H54 (cell line): ENCODE measurements at places on chromosomes 6 and 20.

DNA sequence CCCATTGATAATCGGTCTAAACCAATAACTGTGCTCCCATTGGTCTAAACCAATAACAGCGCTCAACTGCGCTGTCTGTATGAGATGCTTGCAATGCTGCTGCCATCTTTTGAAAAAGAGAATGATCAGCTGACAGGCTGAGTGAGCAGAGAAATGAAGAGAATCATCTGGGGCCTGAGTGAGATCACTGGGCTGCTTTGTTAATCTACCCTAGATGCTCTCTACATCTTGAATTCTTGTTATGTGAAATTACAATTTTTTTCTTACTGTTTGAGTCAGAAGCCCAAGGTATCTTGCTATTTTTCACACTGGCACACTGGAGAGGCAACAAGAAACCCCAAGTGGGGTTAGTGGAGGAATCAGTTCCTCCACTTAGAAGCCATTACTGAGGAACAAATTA, 91.5 kb upstream of the GCM1 start:
- DNase-seq = no peak

- no peak for DNase-seq
Measured at GRCh38 chr20:49391404-49392245, 90.8 kb downstream of the KCNB1 start.

DNA sequence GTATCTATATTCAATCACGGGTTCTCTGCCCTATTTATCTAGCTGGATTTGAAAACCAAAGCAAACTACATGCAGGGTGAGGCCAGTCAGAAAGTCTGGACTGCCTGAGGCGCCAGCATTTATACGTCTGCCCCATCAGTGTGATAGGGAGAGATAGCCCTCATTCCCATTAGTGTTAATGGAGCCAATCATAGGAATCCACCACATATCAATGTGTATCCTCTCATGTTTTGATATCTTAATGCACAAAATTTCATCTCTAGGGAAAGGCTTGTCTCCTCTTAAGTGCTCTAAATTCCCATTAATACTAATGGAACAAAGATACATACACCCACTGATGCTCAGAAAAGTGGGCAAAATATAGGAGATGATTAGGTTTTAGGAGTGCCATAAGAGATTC, 376.2 kb downstream of the BTBD3 start:
- no peak for DNase-seq

DNA sequence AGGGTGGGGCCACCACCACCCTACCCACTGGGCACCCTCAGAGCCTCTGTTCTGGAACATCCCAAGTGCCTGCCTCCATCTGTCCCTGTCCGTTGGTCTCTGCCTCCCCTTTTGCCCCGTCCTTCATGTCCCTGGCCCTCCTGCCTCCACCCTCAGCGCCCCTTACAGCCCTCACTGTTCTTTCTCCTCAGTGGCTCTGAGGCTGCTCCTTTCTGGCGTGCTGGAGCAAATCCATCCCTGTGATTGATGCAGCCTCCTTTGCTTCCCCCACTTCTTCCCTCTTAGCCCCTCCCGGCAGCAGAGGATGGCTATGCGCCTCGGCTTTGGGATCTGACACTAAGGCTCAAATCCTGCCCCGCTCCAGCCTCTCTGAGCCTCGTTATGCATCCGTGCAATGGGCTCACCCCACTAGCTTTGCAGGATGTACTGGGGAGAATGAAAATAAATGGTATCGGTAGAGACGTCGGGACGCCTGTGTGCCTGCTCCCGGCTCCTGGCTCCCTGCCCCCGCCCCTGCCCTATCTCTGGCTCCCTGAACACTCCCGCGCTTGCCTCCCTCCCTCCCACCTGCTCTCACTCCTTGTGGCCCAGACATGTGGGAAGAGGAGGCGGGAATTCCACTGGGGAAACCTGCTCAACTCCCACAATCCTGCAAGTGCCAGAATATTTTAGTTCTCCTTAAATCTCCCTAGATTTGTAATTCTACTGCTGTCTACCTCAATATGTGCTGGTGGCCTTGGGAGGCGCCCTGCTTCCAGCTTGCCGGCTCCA, 13.1 kb downstream of the VSTM2L start:
- DNase-seq = no peak

DNA sequence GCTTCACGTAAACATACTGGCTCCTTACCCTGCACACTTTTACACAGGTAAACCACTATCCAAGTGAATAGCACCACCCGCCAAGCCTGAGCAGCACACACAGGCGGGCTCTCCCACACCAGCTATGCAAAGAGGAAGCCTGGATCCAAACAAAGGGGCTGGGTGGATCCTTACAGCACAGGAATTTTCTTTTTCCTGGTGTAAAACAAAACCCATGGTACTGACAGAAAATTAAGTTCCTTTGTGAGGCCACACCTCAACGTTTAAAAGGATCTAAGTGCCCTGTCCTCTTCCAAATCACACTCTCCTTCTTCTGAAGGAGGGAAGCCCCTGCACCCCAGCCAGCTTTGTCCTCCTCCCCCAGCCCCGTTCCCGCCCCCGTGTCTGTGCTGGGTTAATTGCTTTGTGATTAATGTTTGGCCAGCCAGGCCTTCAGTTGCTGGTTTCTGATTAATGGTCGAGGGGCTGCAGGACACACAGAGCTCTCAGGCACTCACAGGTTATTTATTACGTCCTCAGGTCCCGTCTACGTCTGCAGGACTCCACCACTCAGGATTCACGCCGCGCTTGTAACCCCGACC, 6.1 kb downstream of the DACT2 start:
- no peak for DNase-seq

GRCh38 chr6:167651318-167652041, 175.2 kb upstream of the AFDN start:
- DNase-seq = no peak

DNA sequence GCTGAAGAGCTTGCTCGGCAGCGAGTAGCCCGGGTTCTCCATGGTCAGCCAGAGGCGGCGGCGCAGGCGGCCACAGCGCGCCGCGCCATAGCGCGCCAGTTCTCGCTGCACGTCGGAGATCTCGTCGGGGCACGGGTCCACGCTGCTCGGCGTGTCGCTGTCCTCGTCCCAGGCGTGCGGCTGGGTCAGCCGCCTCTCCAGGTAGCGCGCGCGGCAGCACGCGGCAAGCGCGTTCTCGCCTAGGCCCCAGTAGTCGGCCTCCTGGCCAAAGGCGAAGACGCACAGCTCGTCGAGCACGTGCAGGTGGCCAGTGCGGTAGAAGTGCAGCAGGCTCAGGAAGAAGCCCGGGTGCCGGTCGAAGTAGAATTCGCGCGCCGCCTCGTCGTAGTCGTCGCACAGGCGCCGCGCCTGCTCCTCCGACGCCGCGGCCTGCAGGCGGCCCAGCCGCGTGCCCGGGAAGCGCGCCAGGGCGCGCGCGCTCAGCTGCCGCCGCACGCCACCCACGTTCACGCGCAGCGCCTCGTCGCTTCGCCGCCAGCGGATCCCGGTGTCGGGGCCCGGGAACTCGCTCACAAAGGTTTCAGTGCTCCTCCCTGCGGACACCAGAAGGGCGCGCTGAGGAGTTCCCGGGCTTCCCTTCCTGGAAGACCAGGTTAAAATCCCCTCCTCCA, 2.7 kb downstream of the KCNS1 start:
- no peak for DNase-seq

DNA sequence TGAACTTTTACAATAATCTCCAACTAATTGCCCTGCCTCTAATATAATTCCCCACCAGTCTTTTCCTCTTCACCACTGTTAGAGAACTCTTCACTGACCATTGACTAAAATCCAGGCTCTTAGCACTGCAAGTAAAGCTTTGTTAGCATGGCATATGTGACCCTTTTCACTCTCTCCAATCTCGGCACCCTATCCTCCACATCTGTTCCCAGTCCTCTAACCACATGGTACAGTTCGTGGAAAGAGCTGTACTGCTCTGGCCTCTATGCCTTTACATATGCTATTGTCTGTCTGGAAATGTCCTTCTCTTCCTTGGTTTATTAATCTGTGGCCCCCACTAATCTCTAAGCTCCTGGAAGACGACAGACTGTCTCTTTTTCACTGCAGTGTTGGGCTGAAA, 63.0 kb upstream of the EIF2S2 start:
- DNase-seq = no peak

DNA sequence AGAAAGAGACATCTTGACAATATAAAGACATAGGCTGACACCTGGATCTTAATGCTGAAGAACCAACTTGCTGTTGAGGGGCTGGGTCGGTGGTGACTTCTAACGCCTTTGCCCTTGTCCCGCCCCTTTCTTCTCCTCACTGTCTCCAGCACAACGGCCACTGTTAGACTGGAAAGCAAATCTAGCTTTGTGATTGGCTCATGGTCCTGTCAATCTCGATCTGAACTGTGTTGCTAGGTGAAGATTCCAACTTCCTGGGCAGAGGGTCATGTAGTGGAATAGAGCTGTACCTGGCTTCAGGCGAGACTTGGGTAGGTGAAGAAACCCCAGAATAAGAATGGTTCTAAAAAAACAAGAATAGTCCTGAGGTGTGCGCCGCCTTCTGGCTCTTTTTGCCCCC, at the start of gene PGK2:
TSS of gene PGK2 (minus strand) at position 110 of the 400 bp plus-strand sequence. CDS start at position 12, 98 bp downstream.
- peak; percentile 53 for DNase-seq

GRCh38 chr6:111367393-111368088, 115.5 kb downstream of the REV3L start:
- no peak for DNase-seq

GRCh38 chr6:46138281-46138680, 8.5 kb downstream of the ENPP4 start:
- no peak for DNase-seq

GRCh38 chr6:131250122-131250521, 114.9 kb downstream of the AKAP7 start:
- DNase-seq = peak; percentile 8

GRCh38 chr20:41213150-41213820, 75.9 kb downstream of the PLCG1 start:
- DNase-seq = peak; percentile 9

DNA sequence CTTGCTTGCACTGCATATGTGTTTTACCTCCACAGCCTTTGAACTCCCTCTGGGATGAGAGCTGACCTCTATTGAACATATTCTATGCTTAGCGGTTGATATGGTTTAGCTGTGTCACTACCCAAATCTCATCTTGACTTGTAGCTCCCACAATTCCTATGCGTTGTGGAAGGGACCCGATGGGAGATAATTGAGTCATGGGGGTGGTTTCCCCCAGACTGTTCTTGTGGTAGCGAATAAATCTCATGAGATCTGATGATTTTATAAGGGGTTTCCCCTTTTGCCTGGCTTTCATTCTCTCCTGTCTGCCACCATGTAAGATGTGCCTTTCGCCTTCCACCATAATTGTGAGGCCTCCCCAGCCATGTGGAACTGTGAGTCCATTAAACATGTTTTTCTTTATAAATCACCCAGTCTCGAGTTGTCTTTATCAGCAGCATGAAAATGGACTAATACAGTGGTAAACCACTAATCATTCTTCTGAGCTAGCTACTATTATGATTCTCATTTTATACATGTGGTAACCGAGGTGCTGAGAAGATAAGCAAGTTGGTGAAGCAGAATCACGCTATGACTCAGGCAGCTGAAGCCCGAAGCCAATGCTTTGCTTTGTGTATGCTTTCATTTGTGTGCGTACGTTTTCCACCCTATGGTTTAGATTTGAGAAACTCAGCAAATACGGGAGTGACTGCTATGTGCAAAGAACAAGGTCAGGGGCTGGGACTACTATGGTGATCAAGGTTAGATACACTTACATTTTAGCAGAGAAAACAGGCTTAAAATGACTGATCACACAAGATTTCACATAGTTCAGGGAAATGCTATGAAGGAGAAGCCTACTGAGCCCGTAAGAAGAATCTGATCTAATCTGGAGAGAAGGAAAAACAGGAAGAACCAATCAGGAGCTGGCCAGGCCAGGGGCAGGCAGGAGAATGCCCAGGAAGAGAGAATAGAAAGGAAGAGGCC, 363.5 kb downstream of the ESR1 start:
- DNase-seq = no peak

DNA sequence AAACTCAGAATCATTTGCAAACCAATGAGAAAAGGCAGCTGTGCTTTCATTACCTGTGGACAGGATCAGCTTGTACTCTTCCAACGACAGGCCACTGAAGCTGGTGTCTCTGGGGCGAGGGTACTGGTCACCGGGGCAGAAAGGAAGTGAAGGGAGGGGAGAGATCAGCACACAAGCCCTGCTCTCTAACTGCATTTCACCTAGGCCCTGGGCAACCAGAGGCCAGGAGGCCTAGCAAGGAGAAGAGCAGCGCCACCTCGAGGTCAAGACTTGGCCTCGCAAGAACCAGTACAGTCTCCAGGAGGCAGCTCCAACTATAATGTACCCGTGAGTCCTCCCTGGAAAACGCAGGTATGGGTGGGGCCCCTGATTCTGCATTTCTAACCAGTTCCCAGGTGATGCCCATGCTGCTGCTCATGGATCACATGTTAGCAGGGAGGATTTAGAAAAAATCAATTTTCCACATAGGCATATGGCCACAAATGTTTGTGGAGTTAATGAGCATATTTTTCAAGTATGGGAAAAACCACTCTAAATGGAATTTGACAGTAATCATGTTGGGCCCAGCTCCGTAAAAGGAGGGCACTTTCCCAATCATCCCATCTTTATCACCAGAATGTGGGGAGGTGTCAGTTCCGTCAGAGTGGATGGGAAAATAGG, 11.0 kb downstream of the UQCC2 start:
- DNase-seq = peak; percentile 44

GRCh38 chr6:13484138-13484708, 3.2 kb downstream of the GFOD1 start:
- no peak for DNase-seq

- DNase-seq = no peak
Measured at GRCh38 chr6:100309174-100309573, 155.5 kb downstream of the SIM1 start.

DNA sequence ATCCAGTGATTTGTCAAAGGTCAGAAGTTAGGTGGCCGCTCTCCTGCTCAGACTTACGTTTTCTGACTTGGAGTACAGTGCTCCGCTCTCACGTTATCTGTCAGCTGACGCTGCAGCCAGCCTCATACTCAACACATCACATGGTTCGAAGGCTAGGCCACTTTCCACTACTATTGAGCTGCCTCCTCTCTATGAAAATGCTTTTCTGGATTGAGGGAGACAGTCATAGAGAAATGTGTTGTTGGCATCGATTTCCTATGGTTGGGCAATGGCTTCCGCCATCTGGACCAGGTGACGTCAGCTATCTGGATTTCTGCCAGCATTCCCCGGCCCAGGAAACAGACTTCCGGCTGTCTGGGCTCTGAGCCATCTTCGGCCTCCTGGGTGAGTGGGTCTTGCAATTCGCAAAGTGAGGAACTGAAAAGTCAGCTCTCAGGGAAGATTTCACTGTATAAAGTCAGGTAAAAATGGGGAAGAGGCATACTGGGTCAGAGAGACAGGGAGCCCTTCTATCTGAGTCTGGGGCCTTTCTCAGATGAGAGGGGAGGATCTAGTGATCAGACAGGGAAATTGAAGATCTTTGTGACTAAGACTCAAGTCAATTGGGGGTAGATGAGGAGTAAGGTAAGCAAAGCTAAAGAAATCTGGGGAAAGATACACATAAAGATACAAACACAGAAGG, 37.5 kb upstream of the IER3 start:
- peak; percentile 61 for DNase-seq

GRCh38 chr20:22984008-22984407, 51.1 kb upstream of the SSTR4 start:
- no peak for DNase-seq

DNA sequence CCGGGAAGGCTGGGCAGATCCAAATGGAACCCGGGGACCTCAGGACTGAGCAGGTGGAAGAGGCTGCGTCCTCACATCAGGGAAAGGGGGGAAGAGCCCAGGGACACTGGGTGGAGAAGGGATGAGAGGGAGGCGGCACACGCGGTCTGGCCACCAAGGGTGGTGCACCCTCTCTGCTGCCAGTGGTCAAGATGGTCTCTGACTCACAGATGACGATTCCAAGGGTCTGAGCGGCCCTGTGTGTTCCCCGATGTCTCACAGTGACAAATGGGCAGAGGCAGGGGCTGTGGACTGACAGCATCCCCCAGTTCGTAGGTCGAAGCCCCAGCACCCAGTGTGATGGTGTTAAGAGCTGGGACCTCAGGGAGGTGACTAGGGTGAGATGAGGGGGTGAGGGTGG, 32.1 kb downstream of the SLCO4A1 start:
- DNase-seq = no peak
